ENCODE measurements at places on chromosomes 13 and 19.
A peak's percentile ranks its signal among the peaks of the same experiment; 100 is the strongest.

DNA sequence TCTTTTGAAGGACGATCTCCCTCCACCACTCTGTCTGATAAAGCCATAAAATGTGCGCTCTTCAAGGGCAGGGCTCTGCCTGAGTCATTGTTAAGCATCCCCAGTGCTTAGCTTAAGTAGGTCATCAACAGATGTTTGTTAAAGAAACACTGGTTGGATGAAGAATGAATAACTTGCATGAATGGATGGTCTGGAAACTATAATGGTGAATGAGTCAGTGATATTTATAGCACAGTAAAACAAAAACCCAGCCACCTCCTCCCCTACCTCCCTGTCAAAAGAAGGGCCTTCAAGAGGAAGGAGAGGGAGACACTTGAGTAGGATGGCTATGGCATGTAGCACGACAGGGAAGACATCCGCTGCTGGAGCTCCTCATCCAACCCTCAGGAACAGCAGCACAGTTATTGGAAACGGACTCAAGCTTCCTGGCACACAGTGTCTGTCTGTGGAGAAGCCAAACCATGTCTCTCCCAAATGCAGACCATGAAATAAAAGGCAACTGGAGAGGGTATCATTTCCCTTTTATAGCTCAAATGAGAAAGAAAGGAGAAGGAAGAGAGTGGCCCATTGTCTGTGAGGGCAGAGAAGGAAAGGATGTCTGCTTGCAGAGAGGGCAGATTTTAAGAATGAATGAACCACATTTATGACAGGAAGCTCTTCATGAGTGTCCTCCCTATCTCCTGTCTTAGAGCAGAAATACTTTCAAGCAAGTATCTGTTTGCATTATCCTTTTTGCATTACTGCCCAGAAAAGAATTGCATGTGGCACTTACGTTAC, 183.5 kb upstream of the UBL3 start:
- DNase-seq, result no peak

DNA sequence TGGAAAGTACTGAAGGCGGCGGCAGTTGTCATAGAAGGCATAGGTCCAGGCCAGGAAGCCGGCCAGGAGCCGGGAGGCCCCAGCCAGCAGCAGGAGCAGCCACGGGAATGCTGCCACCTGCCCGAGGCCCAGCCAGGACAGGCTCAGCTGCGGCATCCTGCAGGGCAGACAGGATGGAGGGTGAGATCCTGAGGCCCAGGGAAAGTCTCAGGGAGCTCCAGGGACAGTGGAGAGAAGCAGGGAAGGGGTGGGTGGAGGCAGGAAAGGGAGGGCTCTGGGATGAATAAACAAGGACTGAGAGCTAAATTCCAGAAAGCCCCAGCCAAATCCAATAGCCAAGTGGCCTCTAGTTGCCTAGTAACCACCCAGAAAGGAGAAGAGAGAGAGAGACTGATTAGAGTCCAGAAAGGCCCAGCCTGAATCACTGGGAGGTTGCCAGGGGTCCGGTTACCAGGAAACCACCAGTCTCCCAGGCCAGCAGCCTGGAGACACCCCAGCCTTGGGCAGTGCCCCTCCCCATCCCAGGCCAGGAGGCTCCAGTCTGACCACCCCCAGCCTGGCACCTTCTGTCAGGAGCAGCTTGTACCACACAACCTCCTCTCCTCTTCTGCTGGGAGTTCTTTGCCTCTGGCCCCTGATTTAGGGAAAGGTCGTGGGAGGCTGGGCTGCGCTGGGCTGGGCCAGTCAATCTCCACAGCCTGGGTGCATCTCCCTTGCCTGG, 7.5 kb upstream of the OR10H5 start:
- DNase-seq, result no peak

GRCh38 chr19:58325311-58326022, 1.3 kb upstream of the ZSCAN22 start:
- no peak for DNase-seq

GRCh38 chr13:108575430-108575829, 54.0 kb upstream of the MYO16 start:
- DNase-seq, result no peak

DNA sequence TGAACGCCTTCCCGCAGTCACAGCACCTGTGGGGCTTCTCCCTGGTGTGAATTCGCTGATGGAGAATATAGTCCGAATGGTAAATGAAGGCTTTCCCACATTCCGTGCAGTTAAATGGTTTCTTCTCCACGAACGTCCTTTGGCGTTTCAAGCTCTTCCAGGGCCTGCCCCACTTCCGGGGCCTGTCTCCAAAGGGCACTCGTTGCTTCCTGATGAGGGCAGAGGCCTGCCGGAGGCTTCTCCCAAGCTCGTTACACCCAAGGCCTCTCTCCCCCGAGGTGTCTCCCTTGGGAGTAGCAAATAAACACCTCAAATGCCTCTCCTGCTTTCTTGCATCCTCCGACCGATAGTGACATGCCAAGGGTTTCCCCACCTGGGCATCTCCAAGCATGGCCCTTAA, 34.3 kb downstream of the ZNF473 start:
- DNase-seq, result no peak

DNA sequence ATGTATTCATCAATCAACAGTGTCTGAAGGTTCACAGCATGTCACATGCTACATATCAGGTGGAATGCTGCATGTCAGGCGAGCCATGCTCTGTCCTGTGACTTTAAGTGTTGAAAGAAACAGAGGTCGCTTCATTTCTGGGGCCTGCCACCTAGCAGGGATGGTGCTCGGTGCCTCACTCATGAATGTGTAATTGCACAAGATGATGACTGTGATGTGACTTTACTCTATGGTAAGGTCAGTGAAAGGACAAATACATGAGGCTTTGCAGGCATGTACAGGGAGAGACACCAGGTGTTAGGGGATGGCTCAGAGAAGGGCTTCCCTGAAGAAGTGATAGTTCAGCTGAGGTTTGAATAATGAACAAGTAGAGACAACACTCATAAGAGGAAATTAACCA, 66.7 kb downstream of the FRY start:
- no peak for DNase-seq

DNA sequence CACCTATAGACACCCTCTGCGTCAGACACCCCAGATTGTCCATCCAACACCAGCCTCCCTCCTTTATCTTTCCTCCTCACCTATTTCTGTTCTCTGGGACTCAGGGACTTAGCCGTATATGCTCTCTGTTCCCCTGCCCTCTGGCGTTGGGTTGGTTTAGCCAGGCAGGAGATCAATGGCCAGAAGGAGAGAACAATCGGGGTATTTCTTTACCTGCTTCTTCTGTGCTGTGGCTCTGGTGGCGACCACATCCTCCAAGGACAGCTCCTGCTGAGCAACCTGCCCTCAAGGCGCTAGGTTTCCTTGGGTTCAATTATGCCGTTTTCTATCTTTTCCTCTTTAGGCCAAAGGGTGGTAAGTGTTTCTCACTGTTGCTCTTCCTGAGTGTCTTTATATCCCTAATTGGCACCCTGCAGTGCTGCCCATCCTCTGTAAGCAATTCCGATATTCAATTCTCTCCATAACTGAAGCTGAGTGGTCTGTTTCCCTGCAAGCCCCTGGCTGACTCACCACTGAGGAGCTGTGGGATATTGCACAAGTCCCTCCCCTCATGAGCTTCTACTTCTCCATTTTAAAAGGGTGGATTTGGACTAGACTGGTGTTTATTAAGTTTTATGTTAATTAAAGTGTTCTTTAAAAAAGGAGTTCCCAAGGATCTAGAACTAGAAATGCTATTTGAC, 63.7 kb upstream of the TMTC4 start:
- DNase-seq, result no peak

GRCh38 chr13:78981913-78982312, 323.0 kb upstream of the OBI1 start:
- no peak for DNase-seq

- peak; percentile 55 for DNase-seq
These were observed 2.3 kb upstream of the LCP1 start for GRCh38 chr13:46184277-46184699.

- no peak for DNase-seq
These were observed 135.6 kb downstream of the RNF17 start for GRCh38 chr13:24899601-24900000.

- DNase-seq, result peak; percentile 38
These were observed 6.9 kb downstream of the IL4I1 start for GRCh38 chr19:49889687-49890348.

- DNase-seq, result no peak
These were observed 27.1 kb upstream of the POMP start for GRCh38 chr13:28631801-28632200.

DNA sequence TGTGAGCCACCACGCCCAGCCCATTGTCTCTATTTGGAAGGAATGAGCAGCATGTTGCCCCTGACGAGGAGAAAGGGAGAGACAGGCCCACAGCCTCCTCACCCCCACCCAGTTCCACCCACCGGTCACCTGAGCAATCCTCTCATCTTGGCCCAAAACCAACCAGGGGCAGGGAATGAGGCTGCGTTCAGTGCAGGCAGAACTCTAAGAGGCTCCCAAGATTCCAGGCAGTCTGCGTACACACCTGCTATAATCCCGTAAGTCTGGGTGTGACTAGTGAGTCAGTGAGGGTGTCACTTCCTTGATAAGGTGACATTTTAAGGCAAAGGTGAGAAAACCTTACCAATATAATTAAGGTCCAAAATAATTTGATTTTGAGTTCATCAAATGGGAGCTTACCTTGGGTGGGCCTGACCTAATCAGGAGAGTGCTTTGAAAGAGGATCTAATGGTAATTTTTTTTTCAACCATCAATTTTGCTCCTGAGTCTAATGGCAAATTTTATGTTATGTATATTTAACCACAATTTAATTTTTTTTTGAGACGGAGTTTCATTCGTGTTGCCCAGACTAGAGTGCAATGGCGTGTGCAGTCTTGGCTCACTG, 26.9 kb upstream of the KLF2 start:
- DNase-seq, result no peak

All from stimulated activated CD8-positive, alpha-beta memory T cell treated with anti-CD3 and anti-CD28 coated beads, Interleukin-2, amount 100 ng/mL, for 1 hour (primary cell).